ENCODE measurements at places on chromosomes 12 and 14. TPM values are rescaled to one million over a fixed set of nuclear protein-coding genes. Genes with fewer than 3 reads are reported as not detected.
A peak's percentile ranks its signal among the peaks of the same experiment; 100 is the strongest.

Gene PSMA6
- total RNA-seq = 247 TPM

- H3K4me1 ChIP-seq = no peaks in the 10 kb centered on the region
- DNase-seq = no peak
- no peaks in the 10 kb centered on the region for H3K27me3 ChIP-seq
- no peaks in the 10 kb centered on the region for H3K36me3 ChIP-seq
Measured at GRCh38 chr12:79884401-79885006, 50.4 kb downstream of the PPP1R12A start.

DNA sequence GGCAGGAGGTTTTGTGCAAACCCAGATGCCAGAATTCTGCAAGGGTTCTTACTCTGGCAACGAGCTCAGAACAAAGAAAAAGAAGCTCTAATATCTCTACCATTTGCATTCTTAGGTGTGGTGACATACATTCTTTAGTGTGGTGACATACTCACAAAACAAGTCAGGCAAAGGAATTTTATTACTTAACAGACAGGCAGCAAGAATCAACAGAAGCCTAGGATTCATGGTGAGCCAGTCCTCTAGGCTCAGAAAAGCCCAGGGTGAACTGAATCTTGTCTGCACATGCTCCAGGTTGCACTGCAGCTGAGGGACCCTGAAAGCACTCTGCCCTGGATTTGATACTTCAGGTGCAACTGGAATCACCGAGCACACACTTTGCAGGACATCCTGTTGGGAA, 122.4 kb upstream of the PTPRQ start:
- H3K27ac ChIP-seq = peak overlapping the region; percentile 84
- peak; percentile 71 for DNase-seq
- no peak overlapping the region for H3K4me3 ChIP-seq
- H3K36me3 ChIP-seq = no peaks in the 10 kb centered on the region
- H3K27me3 ChIP-seq = no peaks in the 10 kb centered on the region
- H3K4me1 ChIP-seq = peaks cover 17% of the 10 kb centered on the region

- H3K4me3 ChIP-seq = no peak overlapping the region
- H3K4me1 ChIP-seq = no peaks in the 10 kb centered on the region
- H3K36me3 ChIP-seq = no peaks in the 10 kb centered on the region
- H3K27ac ChIP-seq = no peak overlapping the region
Measured at GRCh38 chr12:116958402-116959197, 47.9 kb downstream of the FBXW8 start.

Gene KRT73
- total RNA-seq = not detected

Measured in Caco-2 (cell line).